Vagina (tissue), 2 donors: ENCODE measurements at places on chromosomes 16 and 17.

- DNase-seq, result no peak
Observed at GRCh38 chr16:2497695-2498484, 15.9 kb upstream of the ATP6V0C start.

DNA sequence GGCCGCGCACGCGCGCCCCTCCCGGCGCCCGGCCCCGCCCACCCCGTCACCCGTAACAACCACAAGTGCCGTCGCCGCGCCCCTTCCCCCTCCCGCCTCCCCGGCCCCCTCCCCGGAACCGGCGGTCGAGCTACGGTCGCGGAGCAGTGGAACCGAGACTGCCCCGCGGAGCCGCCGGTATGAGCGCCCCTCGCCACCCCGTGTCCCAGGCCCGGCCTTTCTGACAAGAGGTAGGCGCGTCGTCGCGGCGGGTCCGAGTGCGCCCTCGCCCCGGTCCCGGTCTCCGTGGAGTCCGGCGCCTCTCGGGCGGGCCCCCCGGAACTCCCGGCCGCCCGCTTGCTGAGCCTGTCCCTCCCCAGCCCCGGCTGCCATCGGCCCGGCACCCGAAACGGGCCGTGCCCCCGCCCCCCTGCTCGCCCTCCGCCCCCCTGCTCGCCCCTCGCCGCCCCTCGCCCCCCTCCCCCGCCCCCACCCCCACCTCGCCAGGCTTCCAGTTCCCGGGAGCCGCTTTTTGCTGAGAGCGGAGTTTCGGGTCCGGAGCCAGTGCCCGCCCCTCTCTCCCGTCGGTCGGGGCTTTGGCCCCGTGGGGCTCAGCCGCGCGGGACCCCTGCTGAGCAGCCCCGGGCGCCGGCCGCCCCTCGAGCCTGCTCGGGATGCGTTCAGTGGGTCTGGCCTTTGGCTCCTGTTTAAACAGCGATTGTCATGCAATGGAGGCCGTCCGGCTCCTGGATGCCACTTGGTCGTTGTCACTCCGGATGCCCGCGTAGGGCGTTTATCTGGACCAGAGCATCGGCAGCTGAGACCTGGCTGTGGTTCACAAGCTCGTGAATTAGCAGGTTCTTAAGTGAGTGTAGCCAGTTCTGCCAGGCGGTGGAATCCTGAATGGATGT is at the start of gene SEC14L1:
SEC14L1 (plus strand) TSS at position 92 of the 890 bp plus-strand sequence. CDS start 2,628 bp downstream, outside the sequence.
- DNase-seq, result no peak

DNA sequence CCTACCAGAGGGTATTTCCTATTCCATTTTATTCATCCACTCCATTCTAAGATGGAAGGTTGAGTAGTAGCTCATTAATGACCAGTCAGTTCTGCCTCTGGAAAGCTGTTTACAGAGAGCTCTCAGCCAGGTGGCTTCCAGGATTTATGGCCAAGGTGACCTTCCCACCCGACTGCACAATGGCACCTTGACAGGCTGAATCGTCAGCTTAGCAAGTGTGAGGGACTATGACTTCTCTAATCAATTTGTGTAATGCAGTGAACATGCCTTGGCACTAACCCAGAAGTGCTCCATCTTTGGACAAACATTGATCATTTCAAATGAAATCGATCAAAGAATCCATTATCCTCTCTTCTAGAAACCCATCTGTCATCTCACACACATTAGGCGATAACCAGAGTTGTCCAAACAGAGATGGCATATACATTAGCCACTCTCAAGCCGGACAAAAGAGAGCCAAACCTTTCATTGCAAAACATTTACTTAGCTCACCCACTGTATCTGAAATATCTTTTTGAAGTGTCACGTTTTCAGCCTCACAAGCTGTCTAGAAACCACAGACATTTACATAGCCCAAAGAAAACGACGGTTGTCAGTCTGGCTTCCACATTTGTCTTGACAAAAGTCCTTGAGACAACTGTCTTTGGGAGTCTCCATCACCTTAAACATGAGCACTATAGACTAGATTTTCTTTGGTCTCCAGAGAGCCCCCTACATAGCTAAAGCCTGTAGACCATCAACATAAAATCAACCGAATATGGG is 35.6 kb downstream of the CLEC3A start:
- no peak for DNase-seq

DNA sequence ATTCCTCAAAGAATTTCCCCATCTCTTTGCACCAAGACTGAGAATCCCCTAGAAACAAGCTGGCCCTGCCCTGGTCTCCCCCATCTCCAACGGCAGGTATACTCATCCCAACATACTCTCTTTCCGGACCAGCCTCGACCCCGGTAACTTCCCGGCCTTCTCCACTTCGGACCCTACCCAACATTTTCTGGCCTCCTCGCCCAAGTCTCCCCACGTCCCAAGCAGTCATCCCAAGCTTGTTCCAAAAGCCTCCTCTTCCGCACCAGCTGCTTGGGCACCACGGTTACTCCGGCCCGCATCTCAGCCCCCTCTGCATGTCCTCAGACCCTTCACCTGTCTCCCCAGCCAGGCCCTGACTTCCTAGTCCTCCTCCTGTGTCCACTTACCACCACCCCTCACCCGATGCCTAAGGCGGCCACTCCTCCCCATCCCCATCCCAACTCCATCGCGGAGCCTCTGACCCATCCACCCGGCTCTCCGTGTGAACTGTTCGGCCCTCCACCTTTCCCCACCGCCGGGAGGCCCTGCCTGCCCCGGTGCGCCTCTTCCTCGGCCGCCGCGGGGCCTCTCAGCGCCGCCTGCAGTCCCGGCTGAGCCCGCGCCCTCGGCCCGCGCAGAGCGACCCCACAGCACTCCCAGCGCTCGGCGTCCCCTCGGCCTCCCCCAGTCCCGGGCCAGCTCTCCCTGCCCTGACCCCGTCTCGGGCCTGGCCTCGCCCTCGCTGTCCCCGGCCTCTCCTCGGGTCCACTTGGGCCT is 994 bp downstream of the PITPNA start:
- no peak for DNase-seq

- DNase-seq, result no peak
Observed at GRCh38 chr16:19696328-19696727, 21.7 kb downstream of the KNOP1 start.

DNA sequence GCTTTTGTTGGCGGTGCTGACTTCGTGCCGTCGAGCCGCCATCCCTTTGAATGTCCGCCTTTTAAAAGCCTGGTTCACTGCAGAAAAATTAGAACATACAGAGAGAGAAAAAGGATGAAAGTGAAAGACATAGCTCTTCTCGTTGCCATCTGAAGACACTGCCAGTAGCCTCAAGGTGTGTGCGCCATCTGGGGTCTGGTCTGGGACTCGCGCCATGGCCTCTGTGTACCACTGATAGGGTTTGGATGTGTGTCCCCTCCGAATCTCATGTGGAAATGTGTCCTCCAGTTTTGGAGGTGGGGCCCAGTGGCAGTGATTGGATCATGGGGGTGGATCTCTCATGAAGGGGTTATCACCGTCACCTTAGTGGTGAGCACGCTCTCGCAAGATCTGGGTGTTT is 15.5 kb downstream of the GSE1 start:
- no peak for DNase-seq

- DNase-seq, result no peak
Observed at GRCh38 chr17:31111183-31111582, 16.4 kb downstream of the NF1 start.

- no peak for DNase-seq
Observed at GRCh38 chr17:41439375-41439774, 1.4 kb downstream of the KRT38 start.

GRCh38 chr17:9350080-9350479 is 225.5 kb downstream of the STX8 start:
- no peak for DNase-seq

GRCh38 chr16:22123146-22123545 is 30.8 kb downstream of the VWA3A start:
- no peak for DNase-seq

- DNase-seq, result no peak
Observed at GRCh38 chr17:18257982-18258355, 569 bp downstream of the FLII start.

DNA sequence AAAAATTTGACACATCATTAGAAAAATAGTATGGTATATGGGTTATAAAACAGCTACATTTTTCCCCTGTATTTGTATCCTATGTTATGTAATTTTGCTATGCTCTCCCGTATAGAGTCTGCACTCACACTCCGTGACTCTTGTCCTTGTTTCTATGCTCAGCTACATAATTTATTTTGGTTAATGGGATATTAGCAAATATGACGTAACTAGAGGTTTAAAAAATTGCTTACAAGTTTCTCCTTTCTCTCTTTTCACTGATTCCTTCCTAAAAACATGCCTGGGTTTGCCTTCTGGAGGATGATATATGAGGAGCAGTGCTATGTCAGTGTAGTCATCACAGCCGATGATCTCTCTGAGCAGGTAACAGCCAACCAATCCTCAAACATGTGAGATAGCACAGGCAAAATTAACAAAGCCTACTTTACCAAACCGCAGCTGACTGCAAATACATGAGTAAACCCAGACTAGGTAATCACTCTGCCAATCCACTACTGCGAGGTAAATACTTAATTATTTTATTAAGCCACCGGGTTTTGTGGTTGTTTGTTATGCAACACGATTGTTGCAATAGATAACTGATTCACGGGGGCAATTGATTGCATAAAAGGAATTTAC is 126.9 kb downstream of the KIF2B start:
- DNase-seq, result no peak

- DNase-seq, result no peak
Observed at GRCh38 chr17:12922120-12922519, 95.7 kb downstream of the ELAC2 start.

DNA sequence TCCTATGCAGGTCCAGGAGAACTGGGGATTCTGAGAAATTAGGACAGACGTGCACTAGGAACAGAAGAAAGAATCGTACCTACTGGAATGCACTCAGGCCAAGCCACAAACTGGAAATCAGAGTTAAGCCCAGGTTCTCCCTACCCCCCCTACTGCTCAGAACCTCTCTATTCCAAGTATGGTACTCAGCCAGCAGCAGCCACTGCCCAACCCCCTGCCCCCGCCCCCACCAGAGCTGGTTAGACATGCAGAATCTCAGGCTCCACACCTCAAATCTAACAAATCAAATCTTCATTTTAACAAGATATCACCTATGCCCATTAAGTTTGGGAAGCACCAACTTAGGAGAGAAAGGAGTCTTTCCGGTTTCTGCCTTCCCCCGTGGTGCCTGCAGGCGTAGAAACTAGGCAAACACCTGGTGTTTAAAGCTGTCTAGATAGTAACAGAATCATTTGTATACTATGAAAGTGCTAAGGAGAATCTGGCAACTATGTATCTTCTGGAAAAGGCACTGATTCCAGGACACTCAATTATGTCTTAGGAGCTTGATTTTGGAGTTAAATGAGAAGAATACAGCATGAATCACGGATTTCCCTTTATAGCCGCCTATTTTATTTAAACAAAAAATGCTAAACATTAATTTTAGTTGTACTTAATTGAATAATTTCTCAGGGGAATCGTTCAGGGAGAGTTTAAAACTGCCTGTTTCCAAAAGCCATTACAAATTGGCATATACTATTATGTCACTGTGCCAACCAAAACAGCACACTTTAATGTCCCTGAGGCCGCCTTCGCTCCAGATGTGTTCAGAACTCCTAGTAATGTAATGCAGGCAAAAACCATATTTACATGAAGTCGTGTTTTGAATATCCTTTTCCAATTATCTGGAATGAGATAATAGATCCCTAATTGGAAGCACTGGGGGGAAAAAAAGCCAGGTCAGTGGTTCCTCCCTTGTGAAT is 166.5 kb downstream of the STX8 start:
- DNase-seq, result no peak

DNA sequence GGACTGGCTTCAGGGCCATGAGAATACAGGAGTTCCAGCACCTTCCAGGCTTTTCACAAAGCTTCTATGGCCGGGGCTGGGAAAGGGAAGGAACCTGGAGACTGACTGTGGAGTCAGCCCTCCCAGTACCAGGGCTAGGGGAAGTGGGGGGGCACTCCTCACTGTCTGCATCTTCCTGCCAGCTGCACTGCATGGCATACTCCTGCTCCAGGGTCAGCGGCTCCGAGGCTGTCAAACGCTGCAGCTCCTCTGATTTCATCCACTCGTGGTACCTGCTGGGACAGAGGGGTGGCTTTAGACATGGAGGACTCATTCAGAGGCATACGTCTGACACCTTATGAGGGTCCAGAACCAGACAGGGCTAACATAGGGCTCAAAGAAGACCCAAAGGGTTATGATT is 2.7 kb downstream of the NAT9 start:
- DNase-seq, result no peak

DNA sequence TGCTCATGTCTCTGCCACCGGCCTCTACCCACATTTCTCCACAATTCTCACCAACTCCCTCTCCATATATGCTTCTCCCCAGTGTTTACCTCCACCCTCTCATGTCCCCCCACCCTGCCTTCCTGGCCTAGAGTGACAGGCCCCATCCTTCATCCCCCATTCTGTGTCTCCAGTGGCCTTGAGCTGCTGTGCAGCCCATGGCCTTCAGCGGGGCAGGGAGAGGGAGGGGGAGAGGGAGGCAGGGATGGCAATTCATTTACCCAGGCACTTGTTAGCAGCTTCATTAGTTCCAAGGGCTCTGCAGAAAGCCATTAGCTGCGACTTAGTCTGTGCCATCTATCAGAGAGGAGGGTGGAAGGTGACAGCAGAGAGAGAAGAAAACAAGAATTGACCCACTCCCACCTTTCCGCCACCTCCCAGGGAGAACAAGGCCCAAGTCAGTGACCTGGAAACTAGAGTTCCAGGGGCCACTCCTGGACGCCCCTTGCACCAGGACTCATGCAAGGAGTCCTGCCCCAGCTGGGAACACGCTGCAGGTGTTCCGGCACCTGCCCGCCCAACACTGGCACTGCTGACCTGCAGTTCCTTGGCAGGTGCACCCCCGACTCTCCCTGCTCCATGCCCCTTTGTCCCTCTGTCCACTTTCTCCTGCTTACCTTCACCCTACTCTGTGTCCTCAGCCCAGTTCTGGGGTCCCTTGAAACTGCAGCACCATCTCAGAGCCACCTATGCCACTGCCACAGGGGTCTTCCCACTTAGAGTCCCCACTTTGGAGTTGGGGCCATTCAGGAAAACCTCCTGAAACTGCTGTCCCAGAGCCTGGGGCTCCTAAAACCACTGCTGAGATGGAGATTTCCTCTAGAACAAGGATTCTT is 23.5 kb upstream of the PYY start:
- no peak for DNase-seq
